Adrenal gland (tissue), 19 donors: ENCODE measurements at places on chromosomes 4 and X. TPM values are rescaled to one million over a fixed set of nuclear protein-coding genes. Genes with fewer than 3 reads are reported as not detected.

TIMP1 gene
- 766 TPM for total RNA-seq

NPY1R gene
- total RNA-seq, result 6.9 TPM

SH3D19 gene
- 55.2 TPM for total RNA-seq

AFF2 gene
- total RNA-seq, result 0.77 TPM

CT45A2 gene
- not detected for total RNA-seq

HTN1 gene
- not detected for total RNA-seq

MAB21L2 gene
- 7.5 TPM for total RNA-seq
